CD4-positive, alpha-beta T cell treated with Interferon gamma for 1 hour (primary cell): ENCODE measurements at places on chromosomes 7 and 10.

GRCh38 chr7:50415844-50416364 is 34.2 kb downstream of the FIGNL1 start:
- no peak for DNase-seq

DNA sequence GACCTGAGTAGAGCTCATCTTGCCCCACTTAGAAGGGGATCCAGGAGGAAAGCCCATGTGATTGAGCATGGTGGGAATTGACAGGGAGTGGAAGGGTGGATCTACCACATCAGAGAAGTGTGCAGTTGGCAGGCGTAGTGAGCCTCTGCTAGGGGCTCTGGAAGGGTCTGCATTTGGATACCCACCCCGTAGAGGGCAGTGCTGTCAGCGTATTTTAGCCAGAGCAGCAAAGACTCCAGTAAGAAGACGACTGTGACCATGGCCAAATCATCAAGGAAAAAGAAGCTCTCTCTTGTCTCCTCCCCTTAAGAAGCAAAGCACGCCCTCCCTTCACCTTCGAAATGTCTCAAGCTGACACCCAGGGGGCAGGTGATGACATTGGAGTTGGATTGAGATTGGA is 68.8 kb upstream of the INHBA start:
- DNase-seq: no peak

- peak; percentile 5 for DNase-seq
Observed at GRCh38 chr7:21767300-21767900, 178.3 kb downstream of the CDCA7L start.

DNA sequence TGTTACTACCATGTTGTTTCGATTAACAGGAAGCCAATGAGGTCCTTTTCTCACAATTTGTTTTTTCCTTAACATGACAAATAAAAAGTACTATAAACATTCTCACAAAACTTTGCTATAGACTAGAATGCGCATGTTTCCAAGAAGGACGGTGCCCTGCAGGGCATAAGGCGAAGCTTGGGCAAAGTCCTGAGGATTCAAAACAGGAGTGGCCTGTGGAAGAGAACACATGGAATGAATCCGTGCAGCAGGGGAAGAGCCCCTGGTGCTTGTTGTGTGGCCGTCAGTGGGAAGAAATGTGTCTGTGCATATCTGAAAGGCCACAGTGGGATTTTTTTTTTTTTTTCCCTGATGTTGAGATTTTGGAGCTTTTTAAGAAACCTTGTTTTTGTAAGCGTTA is 67.6 kb downstream of the ITGA8 start:
- DNase-seq: no peak

GRCh38 chr7:135879233-135879632 is 97.9 kb downstream of the MTPN start:
- DNase-seq: no peak

DNA sequence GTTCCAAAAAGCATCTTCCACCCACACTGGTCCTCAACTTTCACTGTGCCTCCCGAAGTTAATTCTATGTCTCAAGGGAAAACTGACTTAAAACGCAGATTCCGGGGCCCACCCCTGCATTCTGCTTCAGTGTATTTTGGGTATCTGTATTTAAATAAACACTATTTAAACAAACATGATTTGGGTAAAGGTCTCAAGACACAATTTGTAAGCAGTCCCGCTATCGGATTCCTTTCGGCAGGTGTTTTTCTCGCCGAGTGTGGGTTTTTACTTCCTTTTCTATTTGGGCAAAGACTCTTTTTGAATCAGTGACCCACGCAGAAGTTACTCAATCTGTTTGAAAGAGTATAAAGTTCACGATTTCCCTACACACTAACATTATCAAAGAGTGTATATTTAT is 1.2 kb downstream of the PDIA4 start:
- DNase-seq: no peak

GRCh38 chr7:131642429-131642828 is 86.0 kb upstream of the PODXL start:
- no peak for DNase-seq

DNA sequence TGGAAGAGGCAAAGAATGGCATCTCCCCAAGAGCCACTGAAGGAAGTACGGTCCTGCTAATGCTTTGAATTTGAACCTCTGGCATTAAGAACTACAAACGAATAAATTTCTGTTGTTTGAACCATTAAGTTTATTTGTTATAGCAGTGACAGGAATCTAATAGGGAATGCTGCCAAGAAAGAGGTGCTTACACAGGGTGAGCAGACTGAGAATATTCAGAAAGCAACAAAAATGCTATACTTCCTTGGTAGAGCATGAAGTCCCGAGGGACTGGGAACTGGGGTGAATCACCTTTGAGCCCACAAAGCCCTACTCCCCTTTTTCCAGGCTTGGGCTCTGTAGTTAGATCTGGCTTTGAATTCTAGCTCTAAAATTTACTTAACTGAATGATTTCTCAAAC is 45.0 kb downstream of the PANK1 start:
- DNase-seq: no peak

GRCh38 chr10:3151889-3152565 is 20.6 kb downstream of the PITRM1 start:
- no peak for DNase-seq

DNA sequence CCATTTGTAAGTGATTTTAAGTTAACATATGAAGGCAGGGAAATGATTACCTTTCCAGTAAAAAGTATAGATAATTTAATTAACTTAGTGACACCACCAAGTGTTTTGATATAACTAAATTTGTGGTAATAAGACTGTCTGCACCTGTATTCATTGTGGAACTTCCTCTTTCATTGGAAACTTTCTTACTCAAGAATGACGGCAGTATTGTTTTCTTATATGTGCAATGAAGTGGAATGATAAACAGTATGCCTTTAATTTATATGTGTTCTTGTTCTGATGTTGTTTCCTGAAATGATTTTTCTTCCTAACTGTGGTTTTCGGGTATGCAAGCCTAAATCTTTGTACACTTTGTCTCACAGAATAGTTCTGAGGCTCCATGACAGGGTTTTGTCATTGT is 46.4 kb downstream of the CASD1 start:
- no peak for DNase-seq

DNA sequence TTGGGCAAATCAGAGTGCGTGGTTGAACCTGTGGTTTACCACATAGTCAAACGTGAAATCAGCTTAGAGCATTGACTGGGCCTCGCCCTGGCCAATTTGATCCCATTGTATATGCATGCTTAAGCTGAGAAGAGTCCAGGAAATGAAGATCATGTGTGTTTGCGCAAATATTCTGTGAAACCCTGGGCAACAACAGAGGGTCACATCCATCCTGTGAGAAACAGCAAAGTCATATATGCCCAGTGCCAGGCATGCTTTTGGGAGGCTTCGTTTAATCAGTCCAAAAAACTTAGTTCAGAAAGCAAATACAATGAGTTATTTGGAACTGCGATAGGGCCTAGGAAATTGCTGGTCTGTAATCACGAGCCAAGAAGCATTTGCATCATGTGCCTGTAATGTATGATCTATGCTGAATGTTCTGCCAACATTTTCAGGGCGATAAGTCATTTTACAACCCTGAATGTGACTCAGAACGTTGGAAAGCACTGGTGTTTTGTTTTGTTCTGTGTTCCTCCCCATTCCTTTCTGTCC is 412.1 kb upstream of the CELF2 start:
- DNase-seq: no peak

DNA sequence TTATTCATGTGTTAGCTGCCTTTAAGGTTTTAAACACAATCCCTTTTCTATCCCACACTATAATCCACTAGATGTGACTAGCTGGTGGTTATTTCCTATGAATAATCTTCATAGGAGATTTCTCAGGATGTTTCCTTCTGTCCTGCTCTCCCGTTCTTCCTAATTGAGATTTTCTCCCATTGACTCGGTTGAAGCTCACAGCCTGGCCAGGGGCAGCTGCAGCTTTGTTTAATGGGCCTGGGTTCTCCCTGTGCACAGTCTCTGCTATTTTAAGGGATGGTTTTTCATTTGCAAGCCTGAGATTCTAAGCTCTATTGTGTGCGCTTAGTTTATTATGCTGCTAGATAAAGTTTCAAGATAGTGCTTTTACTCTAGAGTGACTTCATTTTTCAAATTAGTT is 283.4 kb upstream of the AOAH start:
- DNase-seq: no peak

GRCh38 chr7:73341877-73342276 is 13.9 kb downstream of the FKBP6 start:
- DNase-seq: peak; percentile 22

- no peak for DNase-seq
Observed at GRCh38 chr7:44768628-44769371, 20.2 kb downstream of the ZMIZ2 start.

- DNase-seq: no peak
Observed at GRCh38 chr7:137245186-137245585, 98.3 kb downstream of the PTN start.
